Thyroid gland (tissue), 4 donors: ENCODE measurements at places on chromosomes 7 and 10. TPM values are rescaled to one million over a fixed set of nuclear protein-coding genes. Genes with fewer than 3 reads are reported as not detected.

- peaks cover 38% of the 10 kb centered on the region for H3K4me1 ChIP-seq
- no peak overlapping the region for H3K4me3 ChIP-seq
- no peak overlapping the region for H3K27ac ChIP-seq
- H3K36me3 ChIP-seq: no peaks in the 10 kb centered on the region
Observed at GRCh38 chr10:101217450-101218281, 11.6 kb downstream of the LBX1 start.

DNA sequence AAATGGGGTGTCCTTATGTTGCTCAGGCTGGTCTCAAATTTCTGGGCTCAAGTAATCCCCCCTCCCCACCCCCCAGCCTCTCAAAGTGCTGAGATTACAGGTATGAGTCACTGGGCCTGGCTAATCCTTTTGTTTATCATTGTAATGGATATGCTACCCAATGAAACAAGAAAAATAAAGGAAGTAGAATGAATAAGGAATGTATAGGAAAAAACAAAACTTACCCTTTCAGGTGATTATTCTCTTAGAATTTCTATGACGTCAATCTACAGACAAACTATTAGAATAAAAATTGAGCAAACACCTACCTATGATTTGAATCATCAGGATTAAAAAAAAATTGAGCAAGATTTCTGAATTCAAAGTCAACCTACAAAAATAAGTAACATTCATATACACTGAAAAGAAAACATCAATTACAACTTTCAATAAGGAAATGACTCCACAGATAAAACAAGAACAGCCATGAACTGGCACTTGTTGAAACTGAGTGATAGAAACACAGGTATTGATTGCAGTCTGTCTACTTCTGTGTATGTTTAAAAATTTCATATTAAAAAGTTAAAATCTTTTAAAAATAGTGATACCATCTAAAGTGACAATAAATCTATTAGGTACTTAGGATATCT is 12.2 kb downstream of the ADAM12 start:
- H3K4me3 ChIP-seq: no peak overlapping the region
- H3K36me3 ChIP-seq: no peaks in the 10 kb centered on the region
- no peaks in the 10 kb centered on the region for H3K27me3 ChIP-seq

- DNase-seq: no peak
- no peak overlapping the region for H3K4me3 ChIP-seq
- H3K27me3 ChIP-seq: no peaks in the 10 kb centered on the region
- no peak overlapping the region for H3K27ac ChIP-seq
- H3K36me3 ChIP-seq: no peaks in the 10 kb centered on the region
- H3K4me1 ChIP-seq: no peaks in the 10 kb centered on the region
Observed at GRCh38 chr10:112852306-112852705, 97.7 kb upstream of the TCF7L2 start.

- H3K27ac ChIP-seq: no peak overlapping the region
- DNase-seq: no peak
Observed at GRCh38 chr10:26381986-26382385, 56.2 kb upstream of the APBB1IP start.

Gene LOXL4
- total RNA-seq: 15.2 TPM

GRCh38 chr7:155166108-155166507 is 96.0 kb downstream of the HTR5A start:
- no peaks in the 10 kb centered on the region for H3K4me1 ChIP-seq
- no peaks in the 10 kb centered on the region for H3K36me3 ChIP-seq
- H3K4me3 ChIP-seq: no peak overlapping the region
- no peak overlapping the region for H3K27ac ChIP-seq

DNA sequence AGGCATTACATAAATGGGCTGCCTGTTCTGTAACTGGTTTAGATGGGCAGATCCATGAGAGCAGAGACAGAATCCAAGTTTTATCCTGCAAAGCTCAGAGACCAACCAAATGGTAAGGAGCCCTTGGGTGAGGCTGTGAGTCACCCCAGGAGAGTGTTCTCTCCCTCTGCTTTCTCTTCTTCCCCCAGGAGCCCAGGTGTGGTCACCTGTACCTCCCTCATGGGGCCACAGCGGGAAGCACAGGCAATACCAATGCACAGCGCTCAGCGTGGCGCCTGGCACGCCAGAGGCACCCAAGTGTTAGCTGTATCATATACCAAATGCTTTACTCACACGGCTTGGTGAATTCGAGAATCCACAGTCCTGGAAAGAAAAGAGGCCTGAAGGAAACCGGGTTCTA is 39.4 kb downstream of the CTBP2 start:
- DNase-seq: peak; percentile 16
- no peaks in the 10 kb centered on the region for H3K27me3 ChIP-seq
- no peaks in the 10 kb centered on the region for H3K36me3 ChIP-seq
- no peak overlapping the region for H3K4me3 ChIP-seq
- H3K27ac ChIP-seq: no peak overlapping the region

DNA sequence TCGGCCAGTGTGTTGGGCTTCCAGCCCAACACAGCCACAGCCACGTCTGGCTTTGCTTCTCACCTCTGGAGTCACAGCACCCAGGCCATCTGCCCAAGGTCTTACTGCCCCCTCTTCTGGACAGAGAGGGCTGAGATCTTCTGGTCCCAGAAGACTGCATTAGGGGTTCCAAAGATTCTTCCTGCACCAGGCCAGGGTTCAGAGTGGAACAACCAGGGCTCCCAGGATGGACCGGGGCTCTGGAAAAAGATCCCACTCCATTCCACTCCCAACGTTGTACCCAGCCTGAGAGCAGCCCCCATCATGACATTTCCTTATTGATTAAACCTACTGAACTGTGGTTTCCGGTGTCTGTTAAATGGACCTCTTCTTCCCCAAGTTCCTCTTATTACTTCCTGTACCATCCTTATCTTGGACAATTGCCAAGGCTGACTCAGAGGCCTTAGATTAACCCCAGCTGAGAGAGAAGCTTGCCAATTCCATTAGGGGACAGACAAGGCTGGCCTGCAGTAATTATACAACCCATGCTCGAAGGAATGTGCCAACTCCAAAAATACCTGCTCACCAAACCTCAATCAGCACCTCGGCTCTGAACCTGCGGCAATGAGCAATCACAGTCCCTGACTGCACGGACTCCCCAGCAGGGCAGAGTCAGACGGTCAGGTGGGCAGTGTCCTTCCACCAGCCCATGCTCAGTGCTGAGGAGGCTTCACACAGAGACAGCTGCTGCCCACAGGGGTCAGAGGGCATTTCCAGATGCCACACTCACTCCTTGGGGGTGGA is 47.9 kb upstream of the NPFFR1 start:
- H3K4me3 ChIP-seq: no peak overlapping the region
- peak; percentile 20 for DNase-seq
- no peaks in the 10 kb centered on the region for H3K36me3 ChIP-seq
- H3K27ac ChIP-seq: no peak overlapping the region
- H3K4me1 ChIP-seq: peaks cover 7% of the 10 kb centered on the region
- no peaks in the 10 kb centered on the region for H3K27me3 ChIP-seq

DNA sequence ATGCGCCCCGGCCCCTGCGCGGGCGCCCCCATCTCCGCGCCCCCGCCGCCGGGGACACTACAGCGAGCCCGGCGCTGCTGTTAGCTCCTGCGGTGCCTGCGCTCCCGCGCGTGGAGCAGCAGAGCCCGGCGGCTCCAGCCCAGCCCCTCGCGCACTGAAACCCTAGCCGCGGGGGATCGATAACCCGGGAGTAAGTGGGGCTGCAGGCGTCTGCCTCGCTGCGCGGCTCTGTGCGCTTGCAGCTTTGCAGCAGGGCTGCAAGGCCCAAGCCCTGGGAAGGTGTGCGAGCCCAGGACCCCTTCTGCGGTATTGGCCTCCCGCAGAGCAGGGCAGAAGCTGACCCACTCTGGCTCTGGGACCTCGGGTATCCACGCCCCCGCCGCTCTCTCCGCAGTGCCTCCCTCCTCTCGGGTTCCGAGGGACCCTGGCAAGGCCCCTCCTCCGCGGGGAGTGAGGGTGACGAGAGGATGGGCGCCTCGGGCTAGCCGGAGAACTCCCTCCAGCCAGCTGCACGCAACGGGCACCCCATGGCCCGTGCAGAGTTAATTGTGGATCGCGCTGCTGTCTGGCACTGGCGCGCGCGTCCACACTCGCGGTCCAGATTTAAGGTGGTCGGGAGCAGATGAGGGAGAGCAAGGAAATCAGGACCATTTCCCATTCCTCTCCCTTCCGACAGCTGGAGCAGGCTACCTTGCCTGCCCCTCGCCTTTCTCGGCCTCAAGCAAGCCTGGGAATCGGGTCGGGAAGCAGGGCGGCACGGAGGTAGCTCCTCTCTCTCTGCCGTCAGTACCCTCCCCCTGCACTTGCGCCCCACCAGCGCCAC is 2.1 kb downstream of the SHH start:
- H3K27me3 ChIP-seq: peaks cover 19% of the 10 kb centered on the region
- no peak overlapping the region for H3K27ac ChIP-seq

Gene STEAP1B
- total RNA-seq: 0.33 TPM

GRCh38 chr7:73903321-73904218 is 42.6 kb downstream of the TMEM270 start:
- no peaks in the 10 kb centered on the region for H3K27me3 ChIP-seq
- H3K36me3 ChIP-seq: no peaks in the 10 kb centered on the region
- no peak for DNase-seq
- H3K4me3 ChIP-seq: no peak overlapping the region

DNA sequence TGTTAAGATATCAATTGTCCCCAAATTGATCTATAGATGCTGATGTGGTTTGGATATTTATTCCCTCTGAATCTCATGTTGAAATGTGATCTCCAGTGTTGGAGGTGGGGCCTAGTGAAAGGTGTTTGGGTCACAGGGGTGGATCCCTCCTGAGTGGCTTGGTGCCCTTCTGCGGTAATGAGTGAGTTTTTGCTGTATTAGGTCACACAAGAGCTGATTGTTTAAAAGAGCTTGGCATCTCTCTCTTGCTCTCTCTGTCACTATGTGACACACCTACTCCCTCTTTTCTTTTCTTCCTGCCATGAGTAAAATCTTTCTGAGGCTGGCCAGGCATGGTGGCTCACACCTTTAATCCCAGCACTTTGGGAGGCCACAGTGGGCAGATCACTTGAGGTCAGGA is 98.2 kb upstream of the KAT6B start:
- no peaks in the 10 kb centered on the region for H3K27me3 ChIP-seq
- no peak for DNase-seq
- H3K27ac ChIP-seq: no peak overlapping the region
- H3K4me1 ChIP-seq: no peaks in the 10 kb centered on the region
- H3K36me3 ChIP-seq: no peaks in the 10 kb centered on the region

DNA sequence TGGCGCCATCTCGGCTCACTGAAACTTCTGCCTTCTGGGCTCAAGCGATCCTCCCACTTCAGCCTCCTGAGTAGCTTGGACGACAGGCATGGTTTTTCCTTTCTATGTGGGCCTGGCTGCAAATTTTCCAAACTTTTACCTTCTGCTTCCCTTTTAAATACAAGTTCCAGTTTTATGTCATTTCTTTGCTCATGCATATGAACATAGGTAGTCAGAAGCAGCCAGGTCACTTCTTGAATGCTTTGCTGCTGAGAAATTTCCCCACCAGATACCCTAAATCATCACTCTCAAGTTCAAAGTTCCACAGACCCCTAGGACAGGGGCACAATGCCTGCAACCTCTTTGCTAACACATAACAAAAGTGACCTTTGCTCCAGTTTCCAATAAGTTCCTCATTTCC is 21.6 kb upstream of the RPEL1 start:
- no peaks in the 10 kb centered on the region for H3K27me3 ChIP-seq
- no peaks in the 10 kb centered on the region for H3K4me1 ChIP-seq
- no peak overlapping the region for H3K27ac ChIP-seq
- DNase-seq: no peak
- no peak overlapping the region for H3K4me3 ChIP-seq

Gene BAIAP2L1
- total RNA-seq: 18.7 TPM
